ENCODE measurements at places on chromosomes 12 and 14. TPM values are rescaled to one million over a fixed set of nuclear protein-coding genes. Genes with fewer than 3 reads are reported as not detected.

Gene CFAP54
- total RNA-seq: 1.1 TPM

Gene ADCY6
- total RNA-seq: 25.6 TPM

Gene EPYC
- total RNA-seq: not detected

Gene OVCH1
- total RNA-seq: 0.11 TPM

Gene TMPO
- total RNA-seq: 231 TPM

Gene MGAT4C
- total RNA-seq: 0.06 TPM

Gene CD163
- not detected for total RNA-seq

Gene CHGA
- total RNA-seq: not detected

Gene NABP2
- total RNA-seq: 47.1 TPM

Gene FAM181A
- not detected for total RNA-seq

Gene TAS2R46
- total RNA-seq: 0.11 TPM

GRCh38 chr12:4277857-4278256 is 4.3 kb downstream of the CCND2 start:
- DNase-seq: no peak

GRCh38 chr12:49331380-49332222 is 5.4 kb downstream of the C1QL4 start:
- peak; percentile 63 for DNase-seq

- DNase-seq: peak; percentile 66
Measured at GRCh38 chr14:37056473-37056872, 115.9 kb downstream of the SLC25A21 start.

DNA sequence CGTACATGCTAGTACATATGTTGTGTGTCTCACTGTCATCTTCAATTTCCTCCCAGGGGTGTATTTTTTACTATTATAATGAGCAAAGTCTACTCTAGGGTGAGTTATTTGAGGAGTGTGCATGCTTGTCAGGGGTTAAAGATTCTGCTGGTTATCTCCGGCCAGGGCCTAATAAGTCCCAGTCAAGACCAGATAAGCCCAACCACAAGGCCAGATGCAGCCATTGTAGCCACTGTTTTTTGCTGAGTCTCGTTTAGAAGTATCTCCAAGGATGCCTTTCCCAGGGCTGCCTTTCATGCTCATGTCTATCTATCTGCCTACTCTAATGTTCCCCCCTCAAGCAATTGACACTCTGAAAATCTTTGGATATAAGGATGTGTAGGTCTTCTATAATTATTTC is 300.5 kb downstream of the IPO8 start:
- DNase-seq: no peak

DNA sequence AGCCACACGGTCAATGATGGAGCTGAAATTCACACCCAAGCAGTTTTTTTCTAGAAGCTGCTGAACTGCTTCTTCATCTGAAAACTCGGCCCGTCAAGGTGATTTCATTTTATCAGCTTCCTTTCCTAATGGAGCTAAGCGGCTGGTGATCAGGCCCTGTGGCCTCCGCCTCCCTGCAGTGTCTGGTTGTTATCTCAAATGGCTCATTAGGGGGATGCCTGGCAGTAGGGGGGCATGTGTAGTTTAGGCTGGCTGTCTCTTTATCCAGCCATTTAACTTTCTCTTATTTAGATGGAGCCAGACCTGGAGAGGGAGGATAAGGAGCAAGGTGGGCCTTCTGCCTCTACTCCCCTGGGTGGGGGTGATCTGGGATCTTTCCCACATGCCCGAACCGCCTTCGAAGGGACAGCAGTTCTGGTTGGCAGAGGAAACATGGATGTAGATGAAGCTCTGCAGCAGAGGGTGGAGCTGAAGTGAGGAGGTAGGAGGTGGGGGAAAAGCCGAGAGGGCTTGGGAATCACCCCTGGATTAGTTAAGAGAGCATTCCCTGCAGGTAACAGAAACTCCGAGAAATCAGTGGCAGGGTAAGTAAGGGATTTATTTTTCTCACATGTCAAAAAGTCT is 64.4 kb downstream of the TGFB3 start:
- no peak for DNase-seq

GRCh38 chr14:40987481-40987880 is 619.2 kb upstream of the LRFN5 start:
- DNase-seq: no peak

GRCh38 chr14:101808020-101808641 is 46.6 kb downstream of the PPP2R5C start:
- DNase-seq: no peak

GRCh38 chr12:20211981-20212421 is 156.3 kb upstream of the PDE3A start:
- DNase-seq: no peak

GRCh38 chr12:105814283-105814682 is 324.5 kb downstream of the NUAK1 start:
- DNase-seq: no peak

- DNase-seq: no peak
Measured at GRCh38 chr14:54699735-54700134, 132.8 kb downstream of the SAMD4A start.

- DNase-seq: peak; percentile 79
Measured at GRCh38 chr12:106288494-106289195, 13.9 kb upstream of the TCP11L2 start.

DNA sequence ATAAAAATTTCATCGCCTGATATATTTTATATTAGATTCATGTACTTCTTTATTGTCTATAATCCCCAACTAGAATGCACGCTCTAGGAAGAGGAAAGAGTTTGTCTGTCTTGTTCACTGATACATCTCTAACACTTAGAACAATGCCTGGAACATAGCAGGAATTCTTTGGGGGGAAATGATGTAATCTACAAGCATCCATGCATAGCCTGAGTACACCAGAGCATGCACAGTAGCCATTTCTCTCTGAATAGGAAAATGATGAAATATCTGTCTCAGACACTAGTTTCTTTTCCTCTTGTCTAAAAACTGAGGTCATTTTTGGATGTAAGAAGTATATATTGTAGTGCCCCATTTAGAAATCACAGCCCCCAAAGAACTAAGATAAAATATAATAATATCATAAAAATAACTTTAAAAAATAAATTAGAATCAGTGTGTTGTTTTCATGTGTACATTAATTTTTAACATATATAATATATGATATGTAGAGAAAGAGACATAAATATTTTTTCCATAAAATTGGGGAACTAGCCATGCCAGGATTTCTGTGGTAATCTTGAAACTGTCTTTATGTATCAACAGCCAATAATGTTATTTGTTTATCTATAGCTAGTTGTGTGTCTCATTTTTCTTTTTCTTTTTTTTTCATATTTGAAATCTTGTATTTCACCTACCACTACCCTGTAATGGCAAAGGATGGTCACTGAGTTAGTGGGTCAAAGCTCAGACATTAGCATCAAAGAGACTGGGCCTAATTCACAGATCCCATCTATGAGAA is 155.6 kb upstream of the TMCC3 start:
- peak; percentile 27 for DNase-seq

- DNase-seq: peak; percentile 78
Measured at GRCh38 chr14:77158175-77158881, 16.7 kb upstream of the ZDHHC22 start.

GRCh38 chr14:34568803-34569202 is 29.3 kb upstream of the EAPP start:
- no peak for DNase-seq

GRCh38 chr14:77681196-77682157 is 26.3 kb downstream of the ALKBH1 start:
- DNase-seq: peak; percentile 60

DNA sequence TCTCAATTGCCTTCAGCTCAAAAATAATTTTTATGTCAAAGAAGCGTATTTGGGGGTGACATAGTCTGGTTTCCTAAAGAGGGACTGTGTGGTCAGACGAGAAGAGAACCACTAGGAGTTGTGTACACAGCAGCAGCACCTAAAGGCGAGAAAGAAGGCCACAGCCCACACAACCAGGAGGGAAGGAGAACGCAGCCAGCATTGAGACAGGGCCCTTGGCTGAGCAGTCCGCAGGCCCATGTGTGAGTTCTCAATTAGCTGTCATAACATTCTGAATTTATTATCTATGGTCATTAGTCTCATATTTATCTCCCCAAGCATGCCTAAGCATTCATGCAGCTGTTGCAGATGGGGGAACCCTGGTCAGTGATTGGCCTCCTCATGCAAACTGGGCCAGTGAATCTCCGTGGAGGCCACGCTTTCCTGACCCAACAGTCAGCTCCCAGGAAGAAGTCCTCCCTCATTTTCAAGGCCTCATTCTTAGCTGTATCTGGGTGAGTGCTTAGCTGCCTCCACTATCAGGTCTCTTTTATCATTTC is 81.2 kb upstream of the ATF7IP start:
- no peak for DNase-seq

DNA sequence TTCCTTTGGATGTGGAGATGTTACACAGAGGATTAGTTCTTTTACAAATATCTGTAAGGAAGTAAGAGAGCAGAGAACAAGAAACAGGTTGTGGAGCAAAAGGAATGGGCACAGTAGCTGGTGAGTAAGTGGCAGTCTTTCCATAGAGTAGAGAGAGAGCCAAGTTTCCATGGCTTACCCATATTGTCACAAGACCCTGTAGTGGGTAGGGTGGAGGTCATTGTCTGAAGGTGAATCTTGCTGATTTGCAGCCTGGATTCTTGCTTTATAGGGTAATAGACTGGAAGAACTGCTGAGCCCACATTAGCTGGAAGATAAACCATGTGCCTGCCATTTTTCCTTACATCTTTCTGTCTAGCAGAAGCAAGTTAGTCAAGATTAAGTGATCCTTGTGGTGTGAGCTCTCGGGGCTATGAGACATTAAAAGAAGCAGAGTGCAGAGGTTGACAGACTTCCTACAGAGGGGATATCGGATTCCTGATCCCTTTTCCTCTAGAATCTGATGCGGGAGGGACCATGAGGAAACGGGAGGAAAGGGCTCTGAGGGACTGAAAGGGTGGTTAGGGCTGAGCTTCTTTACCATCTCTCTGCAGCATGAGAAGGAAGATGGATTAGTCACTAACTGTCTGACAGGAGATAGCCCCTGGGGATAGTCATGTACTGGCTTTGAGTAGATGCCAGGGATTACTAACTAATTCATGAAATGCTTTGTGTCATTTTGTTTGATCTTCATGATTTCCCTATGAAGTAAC is 44.0 kb upstream of the LRTM2 start:
- peak; percentile 88 for DNase-seq

- no peak for DNase-seq
Measured at GRCh38 chr14:24366413-24366720, 1.6 kb upstream of the NFATC4 start.

- peak; percentile 34 for DNase-seq
Measured at GRCh38 chr14:89618330-89618708, 201.3 kb upstream of the FOXN3 start.

DNA sequence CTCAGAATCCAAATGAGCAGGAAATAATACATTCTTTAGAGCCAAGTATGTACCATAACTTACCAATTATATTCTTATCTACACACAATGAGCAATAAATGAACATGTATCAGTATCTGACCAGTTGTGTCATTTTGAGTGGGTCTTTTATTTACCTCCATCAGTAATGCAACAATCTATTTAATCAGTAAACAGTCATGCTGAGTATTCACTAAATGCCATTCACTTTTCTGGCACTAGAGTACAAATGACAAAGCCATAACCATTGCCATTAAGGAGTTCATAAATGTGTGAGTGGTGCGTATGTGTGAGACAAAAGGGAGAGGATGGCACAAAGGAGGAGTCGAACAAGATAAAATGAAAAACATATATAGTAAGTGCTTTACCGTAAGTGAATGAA is 1.5 kb upstream of the STRAP start:
- no peak for DNase-seq

DNA sequence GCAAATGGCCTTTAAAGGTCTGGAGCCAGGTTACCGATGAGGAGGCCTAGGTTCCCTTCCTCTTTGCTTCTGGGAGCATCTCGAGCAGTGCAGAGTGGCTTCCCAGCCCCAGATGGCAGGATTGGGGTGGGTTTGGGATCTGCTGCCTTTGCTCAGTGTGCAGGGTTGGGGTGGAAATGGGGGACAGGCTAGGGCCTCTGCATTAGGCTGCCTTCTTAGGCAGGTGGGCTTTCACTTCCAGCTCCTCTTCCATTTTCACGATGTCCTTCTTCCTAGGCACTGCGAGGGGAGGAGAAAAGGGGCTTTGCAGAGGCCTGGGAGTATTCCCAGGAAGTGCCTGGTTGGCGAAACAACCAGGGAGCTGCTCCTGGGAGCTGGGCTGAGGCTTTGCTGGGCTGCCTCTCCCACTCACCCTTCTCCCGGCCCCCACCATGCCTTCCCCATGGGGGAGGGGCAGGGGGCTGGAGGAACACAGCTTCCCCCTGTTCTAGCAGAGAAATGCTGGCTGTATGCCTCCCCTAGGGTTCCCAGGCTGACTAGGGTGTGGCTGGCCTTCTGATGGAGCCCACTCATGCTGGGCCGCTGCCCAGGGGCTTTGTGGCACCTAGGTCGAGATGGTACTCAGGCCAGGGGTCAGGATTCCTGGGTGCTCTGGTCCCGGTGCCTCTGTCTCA is 2.4 kb downstream of the NR4A1 start:
- DNase-seq: no peak

DNA sequence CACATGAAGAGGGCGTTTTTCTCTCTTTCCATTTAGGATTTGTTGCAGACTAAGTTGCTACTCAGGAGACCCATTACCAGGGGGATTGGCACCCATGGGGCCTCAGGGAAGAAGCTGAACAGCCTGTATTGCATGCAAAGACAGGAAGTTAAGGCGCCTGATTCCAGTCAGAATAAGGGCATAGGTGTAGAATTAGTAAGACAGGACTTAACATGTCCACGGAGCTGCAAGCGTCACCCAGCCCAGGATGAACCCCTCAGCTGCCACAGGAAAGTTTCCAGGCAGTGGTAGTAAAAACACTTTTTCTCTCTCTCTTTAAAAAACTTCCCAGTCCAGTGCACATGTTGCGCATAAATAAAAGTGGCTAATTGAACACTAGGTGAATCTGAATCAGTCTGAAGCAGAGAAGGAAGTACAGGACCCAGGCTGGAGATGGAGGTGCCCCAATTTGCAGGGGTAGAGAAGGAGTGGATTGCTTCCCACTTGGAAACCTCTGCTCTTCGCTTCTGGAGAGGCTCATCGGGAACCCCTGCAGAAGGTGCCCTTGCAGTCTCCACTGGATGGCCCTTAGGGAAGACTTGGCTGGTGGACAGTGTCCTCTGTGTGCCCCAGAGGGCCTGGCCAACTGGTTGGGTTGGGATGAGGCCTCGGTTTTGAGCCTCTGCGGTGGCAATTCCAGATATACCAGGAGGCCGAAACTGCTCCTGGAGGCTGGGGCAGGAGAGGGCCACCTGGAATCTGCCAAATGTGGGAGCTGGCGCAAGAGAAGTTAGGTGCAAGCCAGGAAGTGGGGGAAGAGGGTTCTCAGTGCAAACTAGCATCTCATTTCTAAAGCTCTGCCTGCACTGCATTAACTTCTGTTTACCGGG is 10.7 kb upstream of the TBX3 start:
- DNase-seq: no peak

- no peak for DNase-seq
Measured at GRCh38 chr12:89212339-89212771, 139.9 kb downstream of the DUSP6 start.
